Activated T-cell treated with anti-CD3 and anti-CD28 coated beads for 24 hours (primary cell): ENCODE measurements at places on chromosomes 2 and 18.
A peak's percentile ranks its signal among the peaks of the same experiment; 100 is the strongest.

- DNase-seq, result no peak
Observed at GRCh38 chr2:79511320-79511951, 1.4 kb upstream of the CTNNA2 start.

DNA sequence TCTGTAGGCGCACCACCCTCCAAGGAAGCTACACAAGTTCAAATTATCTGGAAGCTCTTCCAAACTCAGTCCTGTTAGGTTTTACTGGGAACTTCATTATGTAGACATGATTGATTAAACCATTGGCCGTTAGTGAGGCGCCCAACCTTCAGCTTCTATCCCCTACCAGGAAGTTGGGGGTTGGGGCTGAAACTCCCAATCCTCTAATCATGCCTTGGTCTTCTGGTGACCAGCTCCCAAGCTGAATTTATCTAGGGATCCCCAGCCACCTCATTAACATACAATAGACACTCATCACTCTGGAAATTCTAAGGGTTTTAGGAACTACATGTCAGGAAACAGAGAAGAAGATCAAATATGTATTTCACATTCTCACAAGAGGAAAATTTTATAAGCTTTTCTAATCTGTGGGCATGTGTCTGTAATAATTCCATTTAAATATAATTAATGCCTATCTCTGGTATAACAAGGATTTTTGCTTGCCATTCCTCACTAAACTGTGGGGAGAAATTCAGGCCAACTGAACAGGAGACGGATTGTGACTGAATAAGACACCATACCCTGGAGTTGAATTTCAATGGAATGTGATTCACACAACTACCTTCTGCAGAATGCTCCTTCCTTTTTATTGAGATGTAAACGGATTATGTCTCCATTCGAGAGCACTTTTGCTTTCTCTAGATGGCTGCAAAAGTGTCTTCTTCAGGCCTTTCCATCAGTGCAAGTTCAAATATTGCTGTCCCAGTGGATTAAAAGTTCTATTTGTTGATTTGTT lies 328.6 kb downstream of the LRRTM1 start:
- DNase-seq, result no peak

DNA sequence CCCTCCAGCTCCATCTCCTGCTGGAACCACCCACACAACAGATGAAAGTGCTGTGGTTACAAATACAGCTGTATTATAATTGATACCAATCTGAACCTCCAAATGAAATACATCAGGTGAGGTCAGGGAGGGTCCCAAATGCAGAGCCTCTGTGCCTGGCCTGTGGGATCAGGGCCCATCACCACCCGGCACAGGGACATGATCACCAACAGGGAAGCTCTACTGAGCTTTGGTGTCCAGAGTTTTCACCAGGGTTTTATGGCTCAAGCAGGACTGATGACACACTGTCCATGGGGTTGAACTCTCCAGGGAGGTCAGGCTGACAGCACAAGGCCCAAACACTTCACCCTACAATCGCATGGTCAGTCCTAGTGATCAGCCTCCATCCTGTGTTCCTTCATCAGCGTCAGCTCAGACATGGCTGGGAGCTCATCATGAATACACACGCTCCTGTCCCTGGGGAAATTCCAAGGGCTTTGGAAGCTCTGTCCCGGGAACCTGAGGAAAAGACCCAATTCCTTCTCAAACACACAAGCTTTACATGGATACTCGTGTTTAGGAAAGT lies 3.9 kb upstream of the PXDN start:
- DNase-seq, result no peak

- no peak for DNase-seq
Observed at GRCh38 chr2:219521066-219521880, 7.0 kb downstream of the ASIC4 start.

GRCh38 chr2:8568543-8569302 lies 113.1 kb upstream of the ID2 start:
- no peak for DNase-seq

DNA sequence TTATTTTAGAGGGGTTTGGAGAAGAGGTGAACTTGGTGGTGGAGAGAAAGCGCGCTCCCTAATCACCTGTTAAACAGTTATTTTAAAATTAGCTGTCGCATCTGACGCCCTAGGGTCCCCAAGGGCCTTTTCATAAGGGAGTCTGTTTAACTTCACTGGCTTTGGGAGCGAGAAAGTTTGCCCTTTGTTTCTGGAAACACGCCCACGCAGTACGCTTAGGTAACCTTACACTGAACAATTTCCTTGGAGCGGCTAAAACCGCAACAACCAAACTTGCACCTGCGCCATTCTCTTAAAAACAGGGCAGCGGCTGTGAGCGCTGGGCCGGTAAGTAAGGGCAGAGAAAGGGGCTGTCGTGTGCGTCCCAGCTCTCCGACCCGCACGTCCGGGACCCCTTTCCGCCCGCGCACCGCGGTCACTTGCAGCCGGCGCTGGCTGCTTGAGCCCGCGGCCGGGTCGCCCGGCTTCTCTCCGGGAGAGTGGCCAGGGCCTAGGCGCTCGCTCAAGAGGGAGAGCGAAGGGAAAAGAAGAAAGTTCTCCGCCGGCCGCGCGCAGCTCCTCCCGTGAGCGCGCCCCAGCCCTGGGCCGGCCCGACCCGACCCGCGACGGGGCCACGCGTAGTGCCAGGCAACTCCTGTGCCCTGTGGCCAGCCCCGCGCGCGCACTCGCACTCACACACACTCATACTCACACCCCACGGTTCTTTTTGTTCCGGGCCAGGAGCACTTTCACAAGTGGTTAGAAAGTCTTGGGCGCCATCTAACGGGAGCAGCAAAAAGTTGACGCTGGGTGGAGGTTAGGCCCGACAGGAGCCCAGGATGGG lies 19.2 kb downstream of the POU3F3 start:
- peak; percentile 37 for DNase-seq

- DNase-seq, result no peak
Observed at GRCh38 chr2:17373041-17373440, 145.2 kb downstream of the RAD51AP2 start.

DNA sequence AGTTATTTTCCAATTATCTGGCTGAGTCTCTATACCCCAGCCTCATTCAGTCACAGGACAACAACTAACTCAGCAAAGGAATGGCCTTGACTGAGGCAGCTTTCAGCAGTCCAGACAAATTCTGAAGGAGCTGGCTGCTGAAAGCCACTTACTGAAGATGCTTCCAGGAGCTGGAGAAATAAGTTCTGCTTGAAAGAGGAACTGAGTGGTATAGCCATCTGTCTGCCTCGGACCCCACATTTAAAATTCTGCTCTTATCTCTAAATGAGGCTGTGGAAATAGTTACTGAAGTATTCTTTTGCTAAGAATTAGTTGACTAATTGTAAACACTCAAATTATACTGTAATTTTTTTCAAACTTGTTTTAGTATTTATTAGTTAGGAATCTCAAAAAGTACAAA lies 9.1 kb upstream of the GPD2 start:
- DNase-seq, result no peak

DNA sequence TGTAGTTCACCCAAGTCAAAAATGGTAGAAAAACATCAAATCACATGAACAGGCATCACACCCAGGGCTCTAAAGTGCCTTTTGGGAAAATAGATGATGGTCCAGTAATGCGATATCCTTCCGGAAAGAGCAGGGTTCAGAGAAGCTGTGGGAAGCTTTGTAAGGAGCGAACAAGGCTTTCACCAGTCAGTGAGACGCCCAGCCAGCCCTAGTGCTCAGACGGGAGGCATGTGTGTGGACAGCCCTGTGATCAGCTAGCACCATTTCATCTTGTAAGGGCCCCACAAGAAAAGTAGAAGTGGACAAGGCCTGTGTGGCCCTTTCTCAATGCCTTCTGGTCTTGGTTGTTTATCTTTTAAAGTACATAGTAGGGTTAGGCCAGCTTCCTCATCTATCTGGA lies 76.1 kb downstream of the SMIM21 start:
- DNase-seq, result no peak

DNA sequence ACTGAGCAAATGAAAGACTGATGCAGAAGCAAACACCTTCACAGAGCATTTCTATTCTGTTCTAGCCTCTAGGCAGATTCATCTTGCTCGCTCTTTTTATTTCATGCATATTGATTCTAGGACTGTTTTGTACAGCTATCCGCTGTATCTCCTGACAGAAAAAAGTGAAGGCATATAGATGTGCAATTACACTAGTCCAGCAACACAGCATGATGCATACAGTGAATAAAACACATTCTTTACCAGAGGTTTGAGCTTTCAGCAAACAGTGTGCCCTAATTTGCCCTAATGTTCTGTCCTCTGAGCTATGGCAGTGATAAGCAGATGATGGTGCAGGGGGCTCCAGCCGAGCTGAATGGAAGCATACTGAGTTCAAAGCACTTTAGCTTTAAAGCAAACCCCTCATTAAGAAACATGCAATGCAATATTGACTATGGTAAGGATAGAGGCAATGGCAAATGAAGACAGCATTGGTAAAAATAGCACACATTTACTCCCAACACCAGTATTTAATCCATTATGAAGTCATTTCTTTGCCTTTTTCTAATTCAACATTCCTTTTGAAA lies 141.2 kb upstream of the RGPD4 start:
- no peak for DNase-seq

DNA sequence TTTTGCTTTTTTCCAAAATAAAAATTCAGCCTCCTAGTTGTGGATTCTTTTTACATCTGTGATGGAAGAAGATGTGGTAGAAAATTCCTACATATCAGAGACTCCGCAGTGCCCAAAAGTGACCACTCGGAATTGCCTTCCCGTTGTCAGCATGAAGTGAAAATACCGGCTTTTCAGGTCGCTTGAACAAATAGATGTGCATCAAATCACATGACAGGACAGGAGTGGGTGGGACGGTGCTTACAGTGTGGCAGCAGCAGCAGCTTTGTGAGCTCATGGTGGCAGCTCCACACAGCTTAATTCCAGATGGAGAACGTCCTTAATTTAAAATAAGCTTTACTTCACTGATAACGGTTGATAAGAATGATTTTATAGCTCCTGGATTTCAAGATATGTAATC lies 20.3 kb downstream of the SALL3 start:
- DNase-seq, result no peak

DNA sequence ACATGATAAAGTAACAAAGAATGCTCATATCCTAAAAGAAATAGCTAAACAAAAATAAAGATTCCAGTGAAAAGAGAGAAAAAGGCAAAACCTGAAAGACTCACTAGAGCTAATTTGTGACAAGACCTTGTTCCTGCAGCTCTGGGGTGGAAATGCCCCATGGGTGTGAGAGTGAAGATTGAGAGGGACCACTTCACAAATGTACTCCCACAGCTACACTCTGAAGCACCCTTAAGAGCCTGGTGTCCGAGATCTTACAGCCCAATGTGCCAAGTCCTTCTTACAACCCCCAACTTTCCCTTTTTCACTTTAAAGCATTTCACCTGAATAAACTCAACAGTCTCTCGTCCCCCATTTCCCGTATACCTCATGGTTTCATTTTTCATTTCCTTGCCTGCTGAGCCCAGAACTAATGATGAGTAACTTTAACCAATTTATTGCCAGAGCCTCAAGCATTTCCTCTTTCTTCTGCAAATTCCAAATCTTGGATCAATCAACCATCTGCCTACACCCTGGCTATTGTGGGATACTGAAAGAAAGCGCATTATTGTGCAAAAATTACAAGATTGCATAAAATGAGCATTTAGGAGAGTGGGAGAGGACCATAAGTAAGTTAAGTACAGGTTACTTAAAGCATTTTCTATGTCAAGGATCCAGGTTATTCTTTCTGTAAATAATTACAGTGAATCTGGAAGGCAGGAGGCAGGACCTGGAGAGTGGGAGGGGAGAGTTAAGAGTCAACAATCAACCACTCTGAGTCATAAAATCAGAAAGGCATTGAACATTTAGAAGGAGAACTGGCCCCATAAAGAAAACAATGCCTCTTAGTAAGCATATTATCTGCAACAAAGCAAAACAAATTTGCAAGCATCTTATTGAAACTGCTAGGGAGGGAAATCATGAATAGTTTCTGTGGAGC lies 804.4 kb upstream of the CELF4 start:
- no peak for DNase-seq

GRCh38 chr2:136077107-136077506 lies 40.8 kb downstream of the CXCR4 start:
- no peak for DNase-seq

DNA sequence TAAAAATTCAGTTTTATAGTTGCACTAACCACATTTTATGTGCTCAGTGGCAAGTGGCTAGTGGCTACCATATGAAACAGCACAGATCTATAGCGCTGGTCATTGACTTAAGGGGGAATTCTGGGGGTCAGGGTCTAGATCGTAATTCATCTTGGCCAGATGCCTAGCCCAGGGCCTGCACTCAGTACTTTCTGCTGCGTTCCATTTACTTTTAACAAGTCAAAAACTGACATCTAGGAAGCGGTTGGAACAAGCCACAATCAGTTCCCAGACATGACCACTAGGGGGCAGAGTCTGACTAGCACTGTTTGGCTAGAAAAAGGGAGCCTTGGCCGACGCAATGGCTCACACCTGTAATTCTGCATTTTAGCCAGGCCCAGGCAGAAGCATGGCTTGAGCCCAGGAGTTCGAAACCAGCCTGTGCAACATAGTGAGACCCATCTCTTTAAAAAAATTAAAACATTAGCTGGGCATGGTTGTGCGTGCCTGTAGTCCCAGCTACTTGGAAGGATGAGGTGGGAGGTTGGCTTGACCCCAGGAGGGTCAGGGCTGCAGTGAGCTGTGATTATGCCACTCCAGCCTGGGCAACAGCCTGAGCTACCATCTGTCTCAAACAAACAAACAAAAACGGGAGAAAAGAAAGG lies 9.0 kb upstream of the TMBIM1 start:
- peak; percentile 82 for DNase-seq

GRCh38 chr2:141195087-141195486 lies 935.7 kb downstream of the LRP1B start:
- no peak for DNase-seq

DNA sequence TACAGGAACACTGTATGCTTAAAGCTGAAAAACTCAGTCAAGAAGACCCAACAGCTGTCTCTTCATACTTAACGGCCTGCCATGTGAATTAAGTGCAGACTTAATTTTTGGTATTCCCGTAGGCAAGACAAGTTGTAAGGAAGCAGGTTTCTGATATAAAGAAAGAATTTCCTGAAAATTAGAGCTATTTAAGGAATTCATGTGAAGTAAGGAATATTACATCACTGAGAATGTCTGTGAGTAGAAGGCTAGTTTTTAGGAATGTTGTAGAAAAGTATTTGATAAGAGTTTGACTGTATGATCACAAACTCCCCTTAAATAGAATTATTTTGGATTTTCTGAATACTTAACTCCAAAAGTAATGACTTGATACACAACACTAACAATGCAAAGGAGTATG lies 51.0 kb downstream of the WDR33 start:
- no peak for DNase-seq

DNA sequence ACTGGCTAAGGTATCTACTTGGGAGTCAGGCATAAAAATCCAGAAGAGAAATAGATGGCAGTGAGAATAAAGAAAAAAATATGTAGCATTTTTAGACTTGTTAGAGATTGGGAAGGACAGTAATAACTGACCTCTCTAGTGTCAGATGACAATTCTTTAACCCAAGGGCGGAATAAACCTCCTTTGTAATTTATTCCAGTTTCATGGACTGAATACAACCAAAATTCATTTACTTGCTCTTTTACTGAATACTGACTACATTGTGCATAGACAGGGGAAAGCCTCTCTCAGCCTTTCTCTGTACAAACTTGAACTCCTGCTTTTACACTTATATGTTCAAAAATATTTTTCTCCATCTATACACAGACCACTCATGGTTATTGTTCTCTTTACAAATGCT lies 475.3 kb upstream of the RAB12 start:
- no peak for DNase-seq

GRCh38 chr2:152716805-152717227 lies 445 bp downstream of the PRPF40A start:
- DNase-seq, result no peak

GRCh38 chr2:216404010-216404618 lies 8.2 kb upstream of the SMARCAL1 start:
- DNase-seq, result peak; percentile 31
